T-helper 17 cell (primary cell): ENCODE measurements at places on chromosomes 6 and 20.

DNA sequence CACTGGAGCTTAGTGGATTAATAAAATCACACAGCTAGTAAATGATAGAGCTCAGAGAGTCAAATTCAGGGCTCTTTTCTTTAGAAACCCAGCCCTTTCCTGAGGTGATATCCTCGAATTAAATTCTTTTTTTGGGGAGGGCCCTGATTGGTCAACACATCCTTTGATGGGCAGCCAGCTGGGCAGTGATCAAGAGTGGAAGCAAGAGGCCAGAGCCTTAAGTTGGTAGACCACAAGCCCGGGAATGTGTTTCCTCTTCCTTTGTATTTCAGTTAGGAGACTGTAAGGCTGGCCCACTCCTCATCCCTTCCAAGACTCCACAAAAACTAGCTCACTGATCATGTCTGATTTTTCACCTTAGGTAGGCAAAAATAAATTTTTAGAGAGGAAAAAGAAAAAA is 640.5 kb downstream of the DHX35 start:
- DNase-seq, result no peak

DNA sequence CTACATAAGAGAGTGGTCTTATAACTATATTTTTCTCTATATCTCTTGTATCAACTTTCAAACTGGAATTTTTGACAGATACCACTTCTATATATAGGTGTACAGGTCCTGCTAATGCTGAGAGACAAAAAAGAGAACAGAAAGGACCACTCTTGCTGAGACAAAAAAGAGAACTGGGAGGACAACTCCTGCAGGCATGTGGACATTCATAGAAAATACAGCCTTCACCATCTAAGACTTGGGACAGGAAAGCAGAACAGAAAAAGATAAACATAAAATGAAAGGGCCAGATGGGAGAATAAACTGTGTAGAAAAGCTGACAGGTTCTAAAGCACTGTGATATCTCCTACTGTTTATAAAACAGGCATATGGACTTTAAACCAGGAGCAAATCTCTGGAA is 541.0 kb upstream of the ADGRB3 start:
- no peak for DNase-seq

DNA sequence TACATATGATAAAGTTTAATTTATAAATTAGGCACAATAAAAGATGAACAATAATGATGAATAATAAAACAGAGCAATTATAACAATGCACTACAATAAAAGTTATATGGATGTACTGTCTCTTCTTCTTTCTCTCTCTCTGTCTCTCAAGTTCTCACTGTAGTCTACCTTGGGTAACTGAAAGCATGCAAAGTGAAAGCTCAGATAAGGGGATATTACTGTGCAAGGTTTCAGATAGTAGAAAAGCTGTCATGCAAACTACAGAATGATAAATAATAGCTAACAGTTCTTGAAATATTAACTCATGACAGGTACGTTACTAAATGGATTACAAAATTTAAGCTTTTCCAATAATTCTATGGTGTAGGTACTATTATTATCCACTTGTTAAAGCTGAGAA is 311.9 kb upstream of the PRDM1 start:
- no peak for DNase-seq

DNA sequence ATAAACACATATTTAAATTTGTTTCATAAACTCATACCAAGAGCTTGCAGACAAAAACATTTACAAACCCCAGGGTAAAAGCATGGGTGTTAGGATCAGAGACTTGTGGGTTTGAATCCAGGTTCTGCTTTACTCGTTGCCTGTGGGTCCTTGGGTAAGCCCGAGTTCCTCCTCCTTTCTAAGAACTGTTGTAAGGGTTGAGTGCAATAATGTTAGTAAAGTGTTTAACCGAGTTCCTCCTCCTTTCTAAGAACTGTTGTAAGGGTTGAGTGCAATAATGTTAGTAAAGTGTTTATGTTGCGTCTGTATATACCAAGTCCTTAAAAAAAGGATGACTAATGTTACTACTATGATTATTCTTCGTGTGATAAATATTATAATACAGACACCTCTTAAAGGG is 18.7 kb downstream of the CCDC170 start:
- DNase-seq, result no peak

DNA sequence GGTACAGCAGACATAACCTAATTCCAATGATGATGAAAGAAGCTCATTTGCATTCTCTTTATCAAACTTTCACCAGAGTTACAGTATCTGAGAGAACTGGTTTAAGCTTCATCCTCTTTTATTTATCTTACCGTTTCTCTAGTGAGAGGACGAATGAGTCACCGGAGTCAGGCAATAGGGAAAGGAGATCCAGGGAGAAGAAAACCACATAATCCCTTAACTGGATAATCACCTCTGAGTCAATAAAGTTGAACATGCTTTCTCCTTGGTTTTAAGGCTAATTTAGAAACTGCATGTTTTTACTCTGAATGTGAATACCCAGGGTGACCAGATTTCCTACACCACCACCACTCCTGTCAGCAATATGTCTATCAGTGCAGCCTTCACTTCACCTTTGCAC is 313.7 kb upstream of the TBX18 start:
- DNase-seq, result no peak

DNA sequence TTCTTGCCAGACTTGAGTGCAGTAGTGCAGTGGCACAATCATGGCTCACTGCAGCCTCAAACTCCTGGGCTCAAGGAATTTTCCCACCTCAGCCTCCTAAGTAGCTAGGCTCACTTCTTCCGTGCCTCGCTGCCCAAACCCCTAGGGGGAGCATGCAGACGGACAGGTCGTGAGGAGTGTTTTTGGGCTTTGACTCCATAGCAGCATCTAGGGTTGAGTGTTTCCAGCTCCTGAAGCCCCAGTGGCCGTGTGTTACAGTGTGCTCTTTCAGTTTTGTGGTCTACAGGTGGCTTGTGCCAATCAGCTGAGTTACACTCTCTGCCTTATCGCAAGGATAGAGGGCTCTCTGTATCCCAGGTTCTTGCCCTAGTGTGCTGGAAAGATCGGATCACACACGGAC is 33.4 kb downstream of the NCOA3 start:
- DNase-seq, result no peak

GRCh38 chr6:36242626-36243025 is 27.2 kb upstream of the PNPLA1 start:
- DNase-seq, result no peak

- no peak for DNase-seq
These were observed 700 bp downstream of the DTD1 start for GRCh38 chr20:18588574-18588933.
